ENCODE measurements at places on chromosomes 12 and 14.
A peak's percentile ranks its signal among the peaks of the same experiment; 100 is the strongest.

GRCh38 chr14:55705651-55706364 is 125.8 kb downstream of the KTN1 start:
- DNase-seq, result no peak

GRCh38 chr12:110750784-110751461 is 8.2 kb upstream of the PPP1CC start:
- DNase-seq, result no peak

GRCh38 chr12:47801170-47801903 is 18.4 kb downstream of the HDAC7 start:
- no peak for DNase-seq

DNA sequence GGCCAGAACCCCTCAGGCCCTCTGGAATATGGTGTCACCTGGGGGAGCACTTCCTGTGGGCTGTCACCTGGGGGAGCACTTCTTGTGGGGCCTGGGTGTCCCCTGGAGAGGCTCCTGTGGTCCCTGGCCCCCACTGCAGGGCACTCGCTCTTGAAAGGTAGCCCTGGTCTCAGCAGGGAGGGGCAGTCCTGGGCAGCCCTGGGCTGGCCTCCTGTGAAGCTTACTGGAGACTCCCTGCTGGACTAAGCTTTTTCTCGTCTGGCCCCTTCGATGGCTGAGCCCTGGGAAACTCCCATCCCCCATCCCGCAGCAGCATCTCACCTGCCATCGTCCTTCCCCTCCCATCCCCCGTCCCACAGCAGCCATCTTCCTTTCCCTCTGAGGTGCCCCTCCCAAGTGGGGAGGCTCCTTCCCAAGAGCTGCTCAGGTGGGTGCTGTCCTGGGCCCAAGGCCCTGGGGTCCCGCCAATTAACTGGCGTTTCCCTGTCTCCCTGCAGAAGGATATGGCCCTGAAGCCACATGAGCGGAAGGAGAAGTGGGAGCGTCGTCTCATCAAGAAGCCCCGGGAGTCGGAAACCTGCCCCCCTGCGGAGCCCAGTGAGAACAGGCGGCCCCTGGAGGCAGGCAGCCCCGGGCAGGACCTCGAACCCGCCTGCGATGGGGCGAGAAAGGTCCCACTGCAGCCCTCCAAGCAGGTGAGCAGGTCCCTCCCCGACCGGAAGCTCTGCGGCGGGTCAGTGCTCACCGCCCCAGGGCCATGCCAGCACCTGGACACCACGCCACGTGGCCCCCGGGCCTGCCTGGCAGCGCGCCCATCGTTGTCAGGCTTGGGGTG is 17.9 kb downstream of the FBRSL1 start:
- DNase-seq, result no peak

- DNase-seq, result no peak
Observed at GRCh38 chr14:26187996-26188620, 409.7 kb downstream of the NOVA1 start.

GRCh38 chr14:76564471-76565422 is 188.8 kb downstream of the ESRRB start:
- no peak for DNase-seq

- DNase-seq, result no peak
Observed at GRCh38 chr12:61911113-61911512, 349.1 kb upstream of the USP15 start.

GRCh38 chr12:108575199-108575912 is 13.0 kb downstream of the ISCU start:
- no peak for DNase-seq

GRCh38 chr12:34405286-34406227 is 383.3 kb downstream of the ALG10 start:
- no peak for DNase-seq

- no peak for DNase-seq
Observed at GRCh38 chr12:13562915-13563742, 366.6 kb downstream of the EMP1 start.

DNA sequence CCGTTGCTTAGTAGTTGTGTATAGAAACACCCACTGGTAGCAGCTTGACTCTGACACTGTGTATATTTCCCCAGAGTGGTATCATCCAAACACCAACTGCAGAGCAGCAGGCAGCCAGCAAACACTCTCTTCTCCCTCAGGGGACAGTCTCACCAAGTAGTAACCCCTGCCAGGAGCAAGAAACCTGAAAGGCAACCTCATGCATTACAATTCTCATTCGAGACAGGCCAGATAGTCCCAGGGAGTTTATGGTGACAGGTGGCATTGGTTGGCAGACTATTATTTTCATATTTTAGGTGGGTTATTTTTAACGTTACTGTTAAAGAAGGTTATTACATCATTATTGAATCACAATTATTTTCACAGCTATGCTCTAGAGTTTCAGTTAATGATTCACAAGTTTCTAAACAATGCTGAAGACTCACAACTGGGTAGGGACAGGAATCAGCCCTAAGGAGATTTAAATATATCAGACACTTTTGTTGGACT is 222.8 kb downstream of the EGLN3 start:
- DNase-seq, result no peak

GRCh38 chr12:93300611-93301021 is 77.1 kb upstream of the NUDT4 start:
- DNase-seq, result no peak

DNA sequence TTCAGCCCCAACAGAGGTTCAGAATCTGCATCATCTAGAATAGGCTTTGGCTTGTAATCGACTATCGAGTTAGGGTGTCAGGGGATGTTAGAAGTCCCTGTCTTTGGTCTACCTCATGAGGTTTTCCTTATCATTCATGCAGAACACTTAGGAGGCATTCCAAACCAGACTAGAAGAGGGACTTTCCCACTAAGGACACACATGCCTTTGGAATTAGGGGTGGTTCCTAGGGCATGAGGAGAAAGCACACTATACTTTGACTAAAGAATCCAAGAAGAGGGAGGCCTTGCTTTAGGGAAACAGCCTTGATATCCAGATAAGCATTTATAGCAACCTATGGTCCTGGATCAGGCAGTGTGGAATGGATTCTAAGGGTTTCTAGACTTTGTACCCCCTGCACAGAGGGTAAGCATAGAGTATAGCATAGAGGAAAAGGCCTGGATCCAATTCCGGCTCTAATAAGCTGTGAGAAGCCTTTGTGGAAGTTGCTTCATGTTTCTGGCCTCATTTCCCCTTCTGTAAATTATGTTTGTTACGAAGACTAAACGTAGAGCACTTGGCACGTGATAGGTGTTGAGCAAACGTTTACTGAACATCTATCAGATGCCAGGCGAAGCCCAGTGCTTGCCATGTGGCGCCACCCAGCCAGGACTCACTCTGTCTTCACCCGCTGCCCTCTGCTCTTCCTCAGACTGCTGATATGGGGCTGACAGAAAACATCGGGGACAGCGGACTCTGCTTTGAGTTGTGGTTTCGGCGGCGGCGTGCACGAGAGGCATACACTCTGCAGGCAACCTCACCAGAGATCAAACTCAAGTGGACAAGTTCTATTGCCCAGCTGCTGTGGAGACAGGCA is 13.2 kb downstream of the ZNF219 start:
- no peak for DNase-seq

DNA sequence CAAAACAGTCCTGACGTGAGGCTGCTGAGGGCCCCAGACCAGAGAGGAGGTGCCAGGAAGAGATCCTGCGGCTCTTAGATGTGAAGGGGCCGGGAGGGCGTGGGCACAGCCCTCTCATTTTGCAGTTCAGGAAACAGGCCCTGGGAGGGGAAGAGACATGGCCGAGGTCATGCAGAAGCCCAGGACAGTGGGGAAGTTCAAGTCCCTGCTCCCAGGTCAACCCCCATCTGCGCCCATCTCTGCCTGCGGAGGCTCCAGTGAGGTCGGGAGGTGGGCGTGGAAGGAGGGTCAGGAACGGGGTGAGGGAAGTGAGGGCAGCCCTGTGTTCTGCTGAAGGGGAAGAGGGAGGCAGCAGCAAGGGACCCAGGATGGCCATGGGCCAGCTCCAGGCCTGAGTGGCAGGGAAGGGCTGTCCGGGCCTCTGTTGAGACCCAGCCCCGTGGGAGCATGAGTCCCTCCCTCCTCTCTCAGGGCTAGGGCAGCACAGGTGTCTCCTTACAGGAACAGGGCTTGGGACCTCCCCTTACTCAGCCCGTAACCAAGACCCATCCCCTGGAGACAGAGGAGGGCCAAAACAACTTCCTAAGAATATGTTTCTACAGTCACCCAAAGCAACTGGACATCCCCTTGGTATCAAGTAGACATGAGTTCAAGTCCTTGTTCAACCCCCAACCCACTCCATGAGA is 90.8 kb downstream of the LGMN start:
- DNase-seq, result no peak

- peak; percentile 33 for DNase-seq
Observed at GRCh38 chr14:30270200-30271161, 288.5 kb upstream of the G2E3 start.

- no peak for DNase-seq
Observed at GRCh38 chr12:109815757-109816617, 17.2 kb downstream of the TRPV4 start.

DNA sequence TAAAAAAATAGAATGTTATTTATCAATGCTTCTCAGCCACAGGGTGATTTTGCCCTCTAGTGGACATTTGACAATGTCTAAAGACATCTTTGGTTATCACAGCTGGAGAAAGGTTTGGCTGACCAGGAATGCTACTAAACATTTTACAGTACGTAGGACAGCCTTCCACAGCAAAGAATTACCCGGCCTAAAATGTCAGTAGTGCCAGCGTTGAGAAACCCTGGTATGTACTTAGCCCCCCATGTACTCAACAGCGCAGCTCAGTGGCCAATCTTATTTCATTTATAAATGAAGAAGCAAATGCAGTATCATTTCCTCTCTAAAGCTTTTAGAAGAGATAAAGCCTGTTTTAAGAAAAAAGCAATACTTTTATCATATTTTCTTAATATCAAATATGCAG is 5.8 kb downstream of the MARK3 start:
- DNase-seq, result peak; percentile 34

DNA sequence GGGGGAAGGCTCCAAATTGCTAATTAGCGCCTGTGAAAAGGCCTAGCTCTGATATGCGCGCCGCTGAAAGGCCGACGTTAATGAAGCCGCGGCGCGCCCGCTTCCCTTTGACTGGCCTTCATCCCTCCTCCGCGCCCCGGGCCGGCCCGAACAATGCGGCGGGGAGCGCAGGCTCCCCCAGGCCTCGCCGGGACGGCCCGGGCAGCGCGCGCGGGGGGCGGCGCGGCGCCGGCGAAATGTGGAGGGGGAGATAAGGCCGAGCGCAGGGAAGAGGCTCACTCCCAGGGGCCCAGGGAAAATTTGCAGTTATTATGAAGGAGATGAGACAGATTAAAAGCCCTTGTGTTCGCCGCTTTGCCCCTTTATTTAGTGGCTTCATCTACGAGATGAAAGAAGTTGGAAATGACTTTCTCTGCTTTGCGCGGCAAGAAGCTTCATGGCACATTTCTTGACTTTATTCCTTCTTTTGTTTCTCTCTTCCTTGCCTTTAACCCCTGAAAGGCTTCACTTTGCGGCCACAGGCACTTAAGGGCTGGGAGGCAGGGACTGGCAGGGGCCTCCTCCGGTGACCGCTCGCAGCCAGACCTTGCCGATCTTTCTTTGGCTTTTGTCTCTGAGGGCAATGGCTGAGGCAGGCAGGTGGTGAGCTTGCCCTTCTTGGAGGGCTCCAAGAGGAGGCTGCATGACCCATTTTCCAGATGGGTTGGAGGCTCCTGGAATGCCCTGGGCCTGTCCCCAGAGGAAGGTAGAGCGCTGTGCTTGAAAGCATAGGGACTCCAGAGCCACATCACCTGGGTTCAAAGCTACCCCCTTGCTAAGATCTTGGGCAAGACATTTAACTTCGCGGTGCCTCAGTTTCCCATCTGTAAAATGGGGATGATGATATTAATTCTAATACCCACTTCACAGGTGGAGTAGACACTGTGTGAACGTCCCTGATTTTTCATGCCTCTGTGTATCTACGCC is 12.7 kb upstream of the GPATCH2L start:
- no peak for DNase-seq

GRCh38 chr12:82838131-82838551 is 151.4 kb downstream of the TMTC2 start:
- no peak for DNase-seq

GRCh38 chr14:37133284-37133913 is 39.0 kb downstream of the SLC25A21 start:
- no peak for DNase-seq

- DNase-seq, result no peak
Observed at GRCh38 chr12:109596418-109597244, 23.0 kb downstream of the MVK start.

DNA sequence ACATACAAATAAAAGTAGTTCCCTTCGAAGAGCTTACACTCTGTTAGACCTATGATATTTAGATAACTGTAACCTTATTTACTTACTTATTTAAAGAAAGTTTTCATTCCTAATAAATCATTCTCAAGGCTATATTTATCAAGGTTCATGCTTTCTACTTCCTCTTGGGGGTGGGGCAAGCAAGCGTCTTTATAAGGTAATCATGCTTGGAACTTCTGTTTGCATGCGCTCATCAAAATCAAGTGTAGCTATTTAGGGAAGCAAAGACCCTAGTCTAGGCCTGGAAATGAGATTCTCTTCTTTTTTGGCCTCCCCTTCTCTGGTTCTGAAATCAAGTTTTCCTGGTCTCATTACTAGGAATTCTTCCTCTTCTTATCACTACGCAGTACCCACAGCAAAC is 766 bp downstream of the RERG start:
- no peak for DNase-seq

DNA sequence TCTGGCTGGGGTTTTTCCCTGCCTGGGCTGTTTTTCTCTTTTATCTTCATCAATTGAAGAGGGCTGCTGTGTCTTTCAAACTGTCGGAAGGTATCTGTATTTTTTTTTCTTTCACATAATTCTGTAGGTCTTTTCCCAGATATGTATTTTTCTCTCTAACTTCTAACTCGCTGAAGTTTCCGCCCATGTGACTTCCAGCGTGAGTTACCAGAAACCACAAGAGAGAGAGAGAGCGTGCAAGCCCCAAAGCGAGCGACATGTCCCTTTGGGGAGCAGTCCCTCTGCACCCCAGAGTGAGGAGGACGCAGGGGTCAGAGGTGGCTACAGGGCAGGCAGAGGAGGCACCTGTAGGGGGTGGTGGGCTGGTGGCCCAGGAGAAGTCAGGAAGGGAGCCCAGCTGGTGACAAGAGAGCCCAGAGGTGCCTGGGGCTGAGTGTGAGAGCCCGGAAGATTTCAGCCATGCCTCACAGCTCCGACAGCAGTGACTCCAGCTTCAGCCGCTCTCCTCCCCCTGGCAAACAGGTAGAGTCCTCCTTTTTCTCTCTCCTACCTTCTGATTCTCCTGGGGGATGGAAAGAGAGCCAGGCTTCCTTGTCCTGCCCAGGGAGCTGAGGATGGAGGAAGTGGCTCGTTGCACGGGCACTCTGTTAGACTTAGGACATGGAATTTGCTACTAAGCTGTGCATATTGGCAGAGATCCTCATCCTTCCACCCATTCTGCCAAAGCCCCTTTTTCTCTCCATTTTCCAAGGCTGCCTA is at the start of gene BATF:
Gene BATF, plus strand, starts transcription at position 246 of the 759 bp plus-strand sequence. Its CDS starts 214 bp downstream, at position 460.
- DNase-seq, result peak; percentile 53
